ENCODE measurements at places on chromosomes 2 and 18.
A peak's percentile ranks its signal among the peaks of the same experiment; 100 is the strongest.

DNA sequence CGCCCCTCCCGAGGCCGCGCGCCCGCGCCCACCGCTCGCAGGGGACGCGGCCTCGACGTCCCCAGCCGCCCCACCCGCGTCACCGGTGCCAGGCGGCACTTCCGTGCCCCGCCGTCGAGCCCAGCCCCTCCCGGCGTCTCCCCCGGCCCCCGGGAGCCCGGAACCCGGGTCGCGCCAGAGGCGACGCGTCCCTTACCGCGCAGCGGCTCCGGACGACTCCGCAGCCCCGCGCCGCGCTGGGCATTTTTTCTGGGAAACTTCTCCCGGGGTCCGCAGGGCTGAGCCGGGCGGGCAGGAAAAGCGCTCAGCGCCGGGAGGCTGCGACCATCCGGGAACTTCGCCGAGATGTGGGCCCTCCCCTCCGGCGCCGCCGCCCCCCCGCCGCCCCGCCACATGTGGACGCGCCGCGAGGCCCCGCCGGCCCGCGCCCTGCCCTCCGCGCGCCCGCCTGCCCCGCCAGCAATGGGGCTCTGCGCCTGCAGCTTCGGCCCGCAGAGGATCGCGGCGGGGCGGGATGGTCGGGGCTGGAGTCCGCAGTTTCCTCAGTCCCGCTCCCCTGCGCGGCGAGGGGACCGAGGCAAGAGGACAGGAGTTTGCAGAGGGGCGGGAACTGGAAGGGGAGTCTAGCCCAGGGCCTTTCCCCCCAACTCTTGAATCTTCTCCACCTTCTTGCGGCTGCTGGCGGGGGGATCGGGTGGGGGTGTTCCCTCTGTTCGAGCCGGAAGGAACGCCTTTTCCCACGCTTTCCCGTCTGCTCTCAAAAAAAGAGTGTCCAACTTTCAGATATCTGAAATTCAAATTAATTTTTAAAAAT, 81.5 kb downstream of the CHRNA1 start:
- peak; percentile 60 for DNase-seq

DNA sequence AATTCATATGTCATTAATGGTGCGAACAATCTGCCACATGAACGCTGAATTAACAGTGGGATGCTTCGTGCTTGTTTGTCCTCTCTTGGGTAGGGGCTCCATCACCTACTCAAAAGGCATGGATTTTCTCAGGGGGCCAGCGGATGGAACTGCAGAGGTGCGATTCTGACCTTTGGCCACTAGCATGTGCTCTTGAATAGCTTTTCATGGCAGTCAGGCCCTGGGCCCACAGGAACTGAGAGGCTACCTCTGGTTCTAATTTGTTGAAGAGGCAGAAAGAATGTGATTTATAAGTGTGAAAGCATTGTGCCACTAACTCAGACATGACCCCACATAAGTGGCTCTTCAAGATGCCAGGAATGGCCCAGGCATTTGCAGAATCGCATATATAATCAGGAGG, 283.2 kb downstream of the INSIG2 start:
- DNase-seq: no peak

DNA sequence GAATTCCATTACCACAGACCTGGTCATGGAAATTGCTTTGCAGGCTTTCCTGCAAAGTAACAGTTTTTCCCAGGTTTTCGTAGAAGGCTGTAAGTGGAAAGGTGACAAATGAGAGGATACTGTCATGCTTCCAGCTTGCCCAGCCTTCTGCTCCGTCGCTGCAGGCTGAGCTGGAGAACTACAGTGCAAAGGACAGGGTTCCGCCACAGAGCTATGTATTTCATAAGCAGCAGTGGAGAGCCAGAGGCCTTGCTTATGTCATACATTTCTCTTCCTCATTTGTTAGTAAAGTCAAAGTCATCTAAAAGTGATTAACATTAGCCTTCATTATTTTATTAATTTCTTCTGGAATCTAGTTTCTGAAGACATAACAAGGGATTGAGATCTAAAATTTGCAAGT, 72.9 kb upstream of the RBM44 start:
- peak; percentile 50 for DNase-seq

- no peak for DNase-seq
Measured at GRCh38 chr2:214651451-214651850, 158.0 kb downstream of the BARD1 start.

GRCh38 chr2:47298771-47299170, 104.2 kb upstream of the MSH2 start:
- DNase-seq: no peak

DNA sequence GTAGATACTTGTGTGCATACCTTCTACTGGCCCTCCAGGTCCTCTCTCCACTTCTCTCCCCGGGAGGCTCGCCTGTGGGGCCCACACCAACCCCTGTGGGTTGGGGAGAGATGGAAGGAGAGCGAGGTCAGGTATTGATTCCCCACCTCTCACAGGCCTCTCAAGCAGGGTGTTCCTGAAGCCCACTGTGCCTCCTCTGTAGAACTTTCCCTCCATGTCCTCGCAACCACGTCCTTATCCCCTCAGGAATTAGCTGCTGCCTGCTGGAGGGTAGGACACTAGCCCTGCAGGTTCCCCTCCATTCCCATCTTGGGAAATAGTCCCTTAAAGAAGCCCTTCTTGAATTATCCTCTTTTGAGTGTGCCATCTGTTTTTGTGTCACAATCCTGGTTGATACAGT, 38.9 kb upstream of the KLF11 start:
- no peak for DNase-seq

DNA sequence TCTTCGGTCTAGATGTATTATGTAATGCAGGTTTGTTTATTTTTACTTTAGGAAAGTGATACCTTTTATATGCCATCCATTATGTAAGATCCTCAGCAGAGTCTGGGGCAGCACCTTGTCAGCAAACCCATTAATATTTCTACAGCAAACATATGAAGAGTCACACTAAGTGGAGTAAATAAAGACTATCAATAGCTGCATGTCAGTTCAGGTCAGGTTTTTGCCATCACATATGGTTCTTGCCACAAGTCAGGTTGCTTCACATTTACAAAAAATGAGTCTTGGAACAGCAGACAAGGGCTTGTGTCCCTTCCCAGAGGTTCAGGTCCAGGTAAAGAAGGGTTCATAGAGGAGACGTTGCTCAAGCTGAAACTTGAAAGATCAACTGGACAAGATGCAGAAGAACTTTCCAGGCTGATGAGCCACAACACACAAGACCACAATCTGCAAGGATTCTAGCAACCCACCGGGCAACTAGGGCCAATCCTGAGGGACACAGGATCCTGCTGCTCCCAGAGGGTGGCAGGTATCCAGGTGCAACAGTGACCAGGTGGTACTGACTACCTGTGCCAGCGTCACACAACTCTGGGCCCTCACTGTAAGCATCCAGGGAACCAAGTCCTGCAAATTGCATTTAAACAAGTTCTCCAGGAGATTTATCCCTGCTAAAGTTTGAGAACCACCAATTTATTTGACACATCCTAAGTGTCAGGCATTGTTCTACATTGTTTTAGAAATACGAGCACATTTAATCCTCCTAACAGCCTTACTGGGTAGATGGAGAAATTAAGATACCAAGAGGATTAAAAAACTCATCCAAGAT, 215.8 kb downstream of the ALPK2 start:
- DNase-seq: no peak

- DNase-seq: no peak
Measured at GRCh38 chr2:10035633-10036032, 7.7 kb upstream of the KLF11 start.

- DNase-seq: peak; percentile 6
Measured at GRCh38 chr2:130756053-130756873, 923 bp downstream of the AMER3 start.

GRCh38 chr2:33784488-33784887, 185.4 kb upstream of the FAM98A start:
- no peak for DNase-seq

DNA sequence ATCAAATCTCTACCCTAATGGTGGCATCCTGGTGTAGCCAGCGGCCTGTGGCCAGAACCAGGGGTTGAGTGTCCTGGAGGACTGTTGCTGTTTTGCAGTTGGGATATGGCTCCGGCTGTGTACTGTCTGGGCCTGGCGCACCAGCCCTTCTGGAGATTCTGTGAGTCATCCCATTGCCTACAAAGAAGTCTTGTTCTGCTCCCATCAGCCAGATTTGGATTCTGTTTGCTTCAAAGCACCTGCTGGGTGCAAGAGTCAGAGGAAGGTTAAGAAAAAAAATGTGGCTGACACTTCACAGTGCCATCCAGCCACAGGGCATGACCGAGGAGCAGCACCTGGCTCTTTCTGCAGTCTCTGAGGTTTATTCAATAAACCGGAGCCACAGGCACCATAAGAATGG, 41.0 kb upstream of the ASAP2 start:
- DNase-seq: no peak

- DNase-seq: no peak
Measured at GRCh38 chr2:42435628-42436027, 58.2 kb downstream of the KCNG3 start.

DNA sequence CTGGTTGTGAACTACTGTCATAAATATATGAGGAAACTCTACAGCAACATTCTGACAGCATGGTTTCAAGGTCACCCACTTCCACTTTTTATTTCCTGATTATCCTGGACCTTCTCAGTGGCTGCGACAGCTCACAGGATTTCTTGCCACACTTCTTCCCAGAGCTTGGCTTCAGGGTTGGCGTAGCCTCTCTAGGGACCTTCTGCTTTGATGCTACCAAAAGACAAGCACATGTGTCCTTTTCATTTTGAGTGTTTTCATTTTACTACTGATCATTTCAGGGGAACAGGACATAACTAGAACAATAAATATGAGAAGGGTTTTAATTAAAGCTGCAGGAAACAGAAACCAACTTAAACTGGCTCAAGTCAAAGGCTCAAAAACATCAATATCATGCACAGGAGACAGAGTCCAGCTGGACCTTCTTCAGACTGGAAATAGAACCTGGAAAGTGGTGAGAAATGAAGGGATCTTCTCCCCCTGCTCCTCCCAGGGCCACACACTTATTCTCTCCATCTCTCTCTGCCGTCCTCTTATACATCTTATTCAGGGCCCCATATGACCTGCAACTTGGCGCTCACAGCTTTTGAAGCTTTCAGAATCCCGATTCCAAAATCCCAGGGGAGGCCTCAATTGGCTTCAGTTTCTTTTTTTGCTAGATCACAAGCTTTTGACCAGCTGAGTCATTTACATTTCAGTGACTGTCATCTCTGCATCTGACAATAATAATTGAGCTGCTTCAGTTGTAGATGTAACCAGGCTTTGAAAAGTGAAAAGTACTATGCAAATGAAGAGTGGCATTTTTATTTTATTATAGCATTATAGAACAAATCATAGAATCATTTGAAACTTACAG, 9.7 kb downstream of the VIT start:
- no peak for DNase-seq

DNA sequence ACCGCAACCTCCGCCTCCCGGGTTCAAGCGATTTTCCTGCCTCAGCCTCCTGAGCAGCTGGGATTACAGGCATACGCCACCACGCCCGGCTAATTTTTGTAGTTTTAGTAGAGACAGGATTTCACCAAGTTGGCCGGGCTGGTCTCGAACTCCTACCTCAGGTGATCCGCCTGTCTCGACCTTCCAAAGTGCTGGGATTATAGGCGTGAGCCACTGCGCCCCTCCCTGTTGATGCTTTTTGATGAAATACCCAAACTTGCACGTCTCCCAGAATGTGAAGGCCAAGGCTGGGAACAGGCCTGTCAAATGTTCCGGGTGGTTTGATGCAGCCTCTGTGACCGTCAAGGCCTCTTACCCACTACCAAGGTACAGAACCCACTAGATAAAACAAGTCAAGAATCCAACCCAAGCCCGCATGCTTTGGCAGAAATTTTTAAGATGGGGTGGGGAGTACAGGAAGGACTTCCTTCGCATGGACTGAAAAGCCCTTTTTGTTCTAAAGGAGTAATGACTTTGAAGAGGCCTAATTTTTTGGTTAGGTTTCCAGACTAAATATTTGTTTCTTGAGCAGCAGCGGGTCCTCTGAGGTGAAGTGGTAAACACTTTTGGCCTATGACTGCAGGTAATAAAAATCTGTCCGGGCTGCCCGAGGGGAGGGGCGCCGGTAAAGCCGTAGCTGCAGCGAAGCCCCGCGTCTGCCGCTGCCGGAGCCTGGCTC, 3.7 kb upstream of the EVX2 start:
- no peak for DNase-seq

DNA sequence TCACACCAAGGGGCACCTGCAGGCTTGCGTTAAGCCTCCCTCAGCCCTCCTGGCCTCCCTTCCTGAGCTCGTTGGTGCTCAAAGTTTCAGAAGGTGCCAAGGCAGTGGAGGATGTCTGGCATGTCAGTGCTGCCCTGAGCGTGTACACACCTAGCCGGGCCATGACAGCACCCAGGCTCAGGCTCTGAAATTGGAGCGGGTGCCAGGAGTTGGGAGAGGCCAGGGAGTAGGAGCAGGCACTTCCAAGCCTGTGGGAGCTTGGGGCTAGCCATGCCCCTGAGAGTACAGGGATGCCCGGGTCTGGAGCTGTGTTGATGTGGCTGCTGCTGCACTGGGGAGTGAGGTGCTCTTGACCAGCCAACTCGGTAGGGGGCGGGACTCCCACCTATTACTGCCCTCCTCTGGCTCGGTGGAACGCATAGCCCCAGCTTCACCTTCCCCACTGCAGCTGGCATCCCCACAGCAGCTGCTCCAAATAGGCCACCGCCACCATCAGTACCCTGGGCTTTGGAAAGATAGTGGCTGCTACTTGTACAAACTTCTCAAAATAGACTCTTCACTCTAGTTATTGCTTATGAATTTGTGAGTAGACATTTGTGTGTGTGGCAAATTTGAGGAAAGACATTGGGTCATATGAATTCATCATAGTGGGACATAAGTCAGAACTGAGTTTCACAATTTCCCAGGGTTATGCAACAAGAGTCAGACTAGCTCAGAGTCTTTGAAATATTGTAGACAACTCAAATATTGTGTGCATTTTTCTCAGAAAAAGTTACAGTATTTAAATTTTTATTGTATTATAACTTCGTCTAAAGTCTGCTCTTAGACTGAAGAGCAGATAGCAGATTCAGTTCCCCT, 6.8 kb upstream of the PCARE start:
- DNase-seq: no peak

DNA sequence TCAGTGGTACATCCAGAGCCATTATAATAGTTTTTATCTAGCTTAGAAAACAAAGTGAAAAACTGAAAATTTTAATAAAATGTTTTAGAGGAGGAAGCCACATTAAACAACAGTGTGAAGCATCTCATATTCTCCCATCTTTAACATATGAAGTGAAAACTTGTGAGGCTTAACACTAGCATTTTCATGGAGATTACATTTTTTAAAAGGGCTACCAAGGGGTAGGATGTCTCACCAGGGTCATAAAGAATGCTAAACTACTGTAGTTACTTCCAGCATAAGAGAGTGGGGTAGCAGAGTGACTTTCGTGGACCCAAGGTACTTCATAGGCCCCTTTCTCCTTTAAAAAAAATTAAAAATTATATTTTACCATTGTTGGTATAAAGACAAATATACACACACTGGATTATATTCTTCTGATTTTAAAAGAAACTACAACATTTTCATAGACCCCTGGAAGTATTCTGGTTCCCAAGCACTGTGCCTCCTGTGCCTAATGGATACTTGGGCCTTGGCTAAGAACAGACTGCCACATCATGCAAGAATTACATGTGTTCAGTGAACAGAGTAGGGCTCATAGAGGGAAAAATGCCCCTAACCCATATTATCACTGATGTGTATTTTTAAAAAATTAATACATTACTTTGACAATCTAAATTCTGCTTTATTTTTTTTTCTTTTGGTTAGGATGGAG, 148.4 kb downstream of the SLC39A10 start:
- DNase-seq: no peak

- DNase-seq: no peak
Measured at GRCh38 chr2:99802734-99803133, 312.9 kb upstream of the REV1 start.

GRCh38 chr2:1584691-1585485, 159.4 kb downstream of the PXDN start:
- no peak for DNase-seq
